ENCODE measurements at places on chromosomes 2 and 18. TPM values are rescaled to one million over a fixed set of nuclear protein-coding genes. Genes with fewer than 3 reads are reported as not detected.

The RRM2 gene
- 98.9 TPM for total RNA-seq

The MBP gene
- total RNA-seq = 16.4 TPM

The UNC80 gene
- not detected for total RNA-seq

The C2orf80 gene
- not detected for total RNA-seq

The FOXD4L1 gene
- total RNA-seq = not detected

The CFAP53 gene
- 1.2 TPM for total RNA-seq

The LYPD6 gene
- 4.3 TPM for total RNA-seq

The GLI2 gene
- total RNA-seq = 4.9 TPM

The C2orf78 gene
- not detected for total RNA-seq

The DSG4 gene
- not detected for total RNA-seq

The IL36B gene
- not detected for total RNA-seq

The STARD7 gene
- total RNA-seq = 94.0 TPM

The CKAP2L gene
- total RNA-seq = 4.0 TPM

The KCNG3 gene
- not detected for total RNA-seq

The CCDC148 gene
- total RNA-seq = not detected

The UGT1A3 gene
- total RNA-seq = not detected

The ANKRD30B gene
- total RNA-seq = not detected

The IMPACT gene
- 22.9 TPM for total RNA-seq

The CNGA3 gene
- not detected for total RNA-seq

The TLX2 gene
- not detected for total RNA-seq

The PDE1A gene
- 11.2 TPM for total RNA-seq

The HOXD13 gene
- 0.53 TPM for total RNA-seq

The TUBA4B gene
- total RNA-seq = not detected

The IGFBP2 gene
- 1,032 TPM for total RNA-seq

The DES gene
- 83.3 TPM for total RNA-seq

The INHA gene
- not detected for total RNA-seq

The THUMPD2 gene
- total RNA-seq = 3.2 TPM

The APOB gene
- total RNA-seq = not detected

The COMMD1 gene
- 61.7 TPM for total RNA-seq

The PLGLB2 gene
- not detected for total RNA-seq

The EML6 gene
- total RNA-seq = 0.35 TPM

The HOXD12 gene
- not detected for total RNA-seq

The EVX2 gene
- not detected for total RNA-seq

The FOXI3 gene
- total RNA-seq = not detected

The LYPD1 gene
- not detected for total RNA-seq

The LIPG gene
- total RNA-seq = 2.9 TPM

The PPIL3 gene
- total RNA-seq = 57.2 TPM

The REG1B gene
- not detected for total RNA-seq

The DAW1 gene
- total RNA-seq = 9.8 TPM

The GCG gene
- not detected for total RNA-seq

The CYTIP gene
- total RNA-seq = not detected

The VAMP5 gene
- 89.7 TPM for total RNA-seq

The CCDC178 gene
- 2.0 TPM for total RNA-seq

All from myometrial cell (primary cell).